ENCODE measurements at places on chromosomes 16 and 17. TPM values are rescaled to one million over a fixed set of nuclear protein-coding genes. Genes with fewer than 3 reads are reported as not detected.
A peak's percentile ranks its signal among the peaks of the same experiment; 100 is the strongest.

DNA sequence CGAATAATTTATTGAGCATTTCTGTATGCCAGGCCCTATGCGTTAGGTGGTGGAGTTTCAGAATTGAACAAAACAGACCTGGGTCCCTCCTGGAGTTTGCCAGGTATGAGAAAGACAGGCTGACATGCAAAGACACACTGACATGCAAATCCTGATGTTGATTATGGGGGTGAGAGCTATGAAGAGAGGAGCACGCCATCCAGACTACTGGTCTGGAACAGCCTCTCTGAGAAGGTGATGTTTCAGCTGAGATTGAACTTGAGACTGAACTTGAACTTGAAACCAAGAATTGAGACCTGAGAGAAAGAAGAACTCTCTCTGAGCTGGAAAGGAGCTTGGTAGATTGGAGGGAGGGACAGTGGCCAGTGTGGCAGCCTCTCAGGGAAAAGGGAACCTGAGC, 14.2 kb upstream of the CACNG4 start:
- no peak for DNase-seq

DNA sequence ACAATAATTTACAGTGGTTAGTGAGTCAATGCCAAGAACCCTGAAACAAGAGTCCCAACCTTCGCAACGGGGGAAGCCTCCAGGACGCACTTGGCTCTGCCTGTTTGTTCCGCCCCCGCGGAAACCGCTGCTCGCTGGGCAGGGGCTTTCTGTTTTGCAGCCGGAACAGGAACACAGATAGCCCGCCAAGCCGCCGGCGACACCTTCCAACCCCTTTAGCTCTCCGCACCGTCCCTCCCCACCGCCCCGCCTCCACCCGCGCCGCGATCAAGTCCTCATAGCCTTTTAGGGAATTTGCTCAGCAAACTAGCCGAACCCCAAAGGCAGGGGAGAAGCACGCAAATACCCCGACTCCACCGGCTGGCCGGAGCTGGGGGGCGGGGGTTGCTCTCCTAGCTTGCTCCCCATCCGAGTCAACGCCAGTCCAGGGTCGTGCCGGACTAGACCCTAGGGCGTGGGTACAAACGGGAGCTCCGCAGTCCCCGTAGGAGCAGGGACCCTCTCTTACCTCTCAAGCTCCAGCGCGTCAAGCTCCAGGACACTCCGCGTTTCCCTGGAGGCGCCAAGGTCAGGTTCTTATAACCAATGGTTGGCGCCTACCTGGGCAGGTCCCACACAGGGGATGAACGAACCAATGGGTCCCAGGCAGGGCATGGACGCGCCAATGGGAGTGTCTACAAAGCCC, at the start of gene SLFN13:
SLFN13 (minus strand) TSS at position 553 of the 685 bp plus-strand sequence. CDS start 3,086 bp downstream, outside the sequence.
- peak; percentile 41 for DNase-seq

- DNase-seq = no peak
Measured at GRCh38 chr16:82300374-82300951, 130.4 kb upstream of the MPHOSPH6 start.

GRCh38 chr17:81242421-81243332, 3.6 kb downstream of the NDUFAF8 start:
- no peak for DNase-seq

DNA sequence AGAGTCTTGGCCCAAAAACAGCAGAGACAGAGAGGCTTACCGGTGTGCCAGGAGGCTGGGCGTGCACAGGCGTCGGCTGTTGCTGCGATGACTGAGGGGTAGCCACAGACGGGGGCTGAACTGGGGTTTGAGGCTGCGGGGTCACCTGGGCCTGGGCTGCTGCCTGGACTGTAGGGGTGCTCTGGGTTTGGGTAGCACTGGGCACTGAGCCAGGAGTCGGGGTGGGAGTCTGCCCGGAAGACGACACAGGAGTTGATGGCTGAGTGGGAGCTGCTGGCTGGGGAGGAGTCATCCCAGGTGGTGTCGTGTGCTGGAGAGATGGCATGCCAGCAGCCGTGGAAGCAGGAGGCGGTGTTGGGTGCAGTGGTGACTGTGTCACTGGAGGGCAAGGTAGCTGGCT, 53.2 kb upstream of the TRAP1 start:
- no peak for DNase-seq

Gene CDH11
- 428 TPM for total RNA-seq

All from urinary bladder (tissue), 4 donors.